Endodermal cell (in vitro differentiated cells): ENCODE measurements at places on chromosomes 12 and 14.
A peak's percentile ranks its signal among the peaks of the same experiment; 100 is the strongest.

- no peak for DNase-seq
Measured at GRCh38 chr14:63180011-63180410, 24.2 kb upstream of the RHOJ start.

DNA sequence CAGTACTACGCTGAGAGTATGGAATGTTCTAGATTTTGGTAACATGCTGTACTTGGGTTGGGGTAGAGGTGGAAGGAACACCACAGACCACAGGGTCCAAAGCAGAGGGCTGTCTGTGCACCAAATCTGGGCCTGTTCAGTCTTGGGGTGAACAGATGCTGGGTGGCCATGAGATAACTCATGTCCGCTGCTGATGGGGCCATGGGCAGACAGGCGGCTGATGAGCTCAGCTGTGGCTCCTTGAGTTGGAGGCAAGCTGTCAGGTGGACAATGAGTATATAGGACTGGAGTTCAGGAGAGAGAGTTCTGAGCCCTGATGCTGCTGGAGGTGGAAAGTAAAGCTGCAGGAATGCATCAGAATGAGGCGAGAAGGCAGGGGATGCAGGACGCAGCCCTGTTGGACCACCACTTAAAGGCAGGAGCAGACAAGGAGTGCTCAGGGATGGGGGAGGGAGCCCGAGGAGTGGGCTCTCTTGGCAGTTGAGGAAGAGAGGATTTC lies 6.2 kb downstream of the SMIM41 start:
- DNase-seq, result no peak

- DNase-seq, result peak; percentile 61
Measured at GRCh38 chr14:31263485-31264133, 56.0 kb upstream of the HECTD1 start.

GRCh38 chr14:85040046-85040685 lies 489.8 kb upstream of the FLRT2 start:
- DNase-seq, result no peak

GRCh38 chr14:64971943-64972791 lies at the start of gene RAB15:
Gene RAB15 (minus strand): TSS chr14:64972336. CDS start chr14:64972076, 260 bp downstream.
- peak; percentile 73 for DNase-seq

DNA sequence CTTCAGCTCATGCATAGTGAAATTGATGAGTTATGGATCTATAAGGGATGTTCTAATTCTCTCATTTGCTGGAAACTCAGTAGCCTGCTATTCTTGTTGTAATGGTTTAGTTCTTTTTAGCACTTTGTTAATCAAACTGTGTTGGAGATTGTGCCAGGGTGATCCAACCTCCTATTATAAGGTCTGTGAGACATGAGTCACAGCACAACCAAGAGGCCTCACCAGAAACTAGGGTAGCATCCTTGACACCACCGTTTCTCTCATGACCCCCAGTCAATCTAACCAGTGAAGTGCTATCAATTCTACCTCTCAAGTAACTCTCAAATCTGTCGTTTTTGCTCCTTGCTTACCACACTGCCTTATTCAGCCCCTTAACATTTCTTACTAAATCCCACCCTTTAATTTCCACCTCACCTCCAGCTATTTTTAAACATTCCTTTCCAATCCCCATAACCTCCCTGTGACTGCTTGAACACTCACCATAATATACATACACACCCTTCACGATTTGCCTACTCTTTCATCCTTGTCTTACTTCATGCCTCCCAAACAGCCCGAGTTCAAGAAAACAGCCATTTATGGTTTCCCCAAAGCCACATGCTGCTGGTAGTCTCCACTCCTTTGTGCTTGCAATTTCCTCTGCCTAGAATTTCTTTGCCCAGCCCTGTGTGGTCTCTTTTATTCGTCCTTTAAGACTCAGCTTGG lies 53.9 kb upstream of the NUDT4 start:
- no peak for DNase-seq

DNA sequence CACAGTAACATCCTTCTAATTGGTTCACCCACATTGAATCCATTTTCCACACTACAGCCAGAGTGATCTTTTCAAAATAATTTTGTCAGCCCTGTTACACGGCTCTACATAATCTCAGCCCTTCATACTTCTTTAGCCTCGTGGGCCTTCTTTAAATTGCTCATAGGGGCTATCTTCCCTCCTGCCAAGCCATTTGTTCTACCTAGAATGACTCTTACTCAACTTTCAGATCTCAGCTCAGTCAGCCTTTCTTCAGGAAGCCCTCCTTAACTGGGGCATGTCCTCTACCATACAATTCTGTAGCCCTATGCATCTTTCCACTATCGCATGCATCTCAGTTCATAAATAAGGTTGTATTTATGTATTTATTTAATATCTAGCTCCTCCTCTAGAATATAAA lies 39.7 kb downstream of the CEP128 start:
- no peak for DNase-seq

DNA sequence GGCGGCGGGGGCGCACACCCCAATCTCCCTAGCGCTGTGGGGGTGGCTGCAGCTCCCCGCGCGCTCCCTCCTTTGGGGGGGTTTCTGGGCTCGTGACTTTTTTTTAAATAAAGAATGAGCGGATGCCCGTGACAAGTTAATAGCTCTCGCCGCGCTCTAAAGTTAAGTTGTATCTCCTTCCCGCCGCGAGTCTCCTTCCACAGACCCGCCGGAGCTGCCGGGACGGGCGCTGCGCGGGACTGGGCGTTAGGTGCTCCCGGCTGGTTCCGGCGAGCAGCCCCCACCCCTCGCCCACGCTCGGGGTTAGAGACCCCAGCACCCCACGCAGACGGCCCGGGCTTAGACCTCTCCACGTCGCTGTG lies 82.6 kb upstream of the HMGA2 start:
- DNase-seq, result peak; percentile 81
